PC-3 (cell line): ENCODE measurements at places on chromosomes 1 and 21. TPM values are rescaled to one million over a fixed set of nuclear protein-coding genes. Genes with fewer than 3 reads are reported as not detected.

The PLA2G2C gene
- total RNA-seq, result 0.12 TPM in 1 of 2 replicates, not detected in the other

The SYNC gene
- 6.6 and 10.0 TPM in 2 replicates for total RNA-seq

The LRRC3 gene
- total RNA-seq, result 3.1 and 4.1 TPM in 2 replicates

The PYHIN1 gene
- not detected in 2 replicates for total RNA-seq

The GSTM5 gene
- total RNA-seq, result not detected in 2 replicates

The S100A12 gene
- total RNA-seq, result not detected in 2 replicates

- peak overlapping the region; percentile 69 for H3K4me3 ChIP-seq
- H3K27me3 ChIP-seq, result no peaks in the 10 kb centered on the region
- H3K4me1 ChIP-seq, result peaks cover 14% of the 10 kb centered on the region
- DNase-seq, result no peak
- H3K27ac ChIP-seq, result 0 out of 2 replicates have a peak overlapping the region, but pooled peaks have one; percentile 8
- peaks cover 8% of the 10 kb centered on the region; the same call in 1 of the 2 replicates for H3K36me3 ChIP-seq
Observed at GRCh38 chr1:154955039-154955717, 721 bp downstream of the PBXIP1 start.

GRCh38 chr1:198700396-198700795 lies 61.6 kb downstream of the PTPRC start:
- H3K36me3 ChIP-seq, result no peaks in the 10 kb centered on the region
- no peak overlapping the region for H3K4me3 ChIP-seq
- peaks cover 9% of the 10 kb centered on the region; the same call in 1 of the 2 replicates for H3K4me1 ChIP-seq
- no peak overlapping the region for H3K27ac ChIP-seq
- H3K27me3 ChIP-seq, result no peaks in the 10 kb centered on the region

- H3K27me3 ChIP-seq, result no peaks in the 10 kb centered on the region
- H3K4me3 ChIP-seq, result peak overlapping the region; percentile 19; the same call in 1 of the 2 replicates
- no peaks in the 10 kb centered on the region; the same call in 1 of the 2 replicates for H3K36me3 ChIP-seq
- peak; percentile 78 for DNase-seq
Observed at GRCh38 chr1:68198752-68199151, 33.6 kb downstream of the WLS start.

DNA sequence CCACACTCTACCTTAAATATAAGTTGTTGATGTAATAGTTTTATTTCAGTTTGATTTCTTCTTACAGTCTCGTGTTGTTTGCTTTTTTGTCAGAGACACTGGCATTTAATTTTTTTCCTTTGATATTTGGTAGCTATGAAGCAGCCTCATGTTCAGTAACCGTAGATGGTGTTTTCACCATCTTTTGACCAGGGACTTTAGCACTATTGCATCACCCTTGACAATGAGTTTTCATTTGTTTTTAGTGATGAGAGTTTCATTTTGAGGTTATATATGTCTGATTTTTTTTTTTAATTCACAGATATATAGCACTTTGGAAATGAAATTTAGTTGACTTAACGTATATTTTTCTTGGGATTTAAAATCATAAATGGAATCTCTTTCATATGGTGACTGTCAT lies 36.2 kb downstream of the CEP350 start:
- H3K27me3 ChIP-seq, result no peaks in the 10 kb centered on the region
- H3K4me3 ChIP-seq, result no peak overlapping the region
- no peaks in the 10 kb centered on the region for H3K36me3 ChIP-seq
- H3K27ac ChIP-seq, result no peak overlapping the region
- no peaks in the 10 kb centered on the region for H3K4me1 ChIP-seq

- no peak overlapping the region for H3K4me3 ChIP-seq
- DNase-seq, result peak; percentile 71
- no peaks in the 10 kb centered on the region for H3K27me3 ChIP-seq
- peaks cover 53% of the 10 kb centered on the region for H3K4me1 ChIP-seq
- no peaks in the 10 kb centered on the region for H3K36me3 ChIP-seq
Observed at GRCh38 chr1:115324649-115325420, 13.2 kb downstream of the NGF start.

DNA sequence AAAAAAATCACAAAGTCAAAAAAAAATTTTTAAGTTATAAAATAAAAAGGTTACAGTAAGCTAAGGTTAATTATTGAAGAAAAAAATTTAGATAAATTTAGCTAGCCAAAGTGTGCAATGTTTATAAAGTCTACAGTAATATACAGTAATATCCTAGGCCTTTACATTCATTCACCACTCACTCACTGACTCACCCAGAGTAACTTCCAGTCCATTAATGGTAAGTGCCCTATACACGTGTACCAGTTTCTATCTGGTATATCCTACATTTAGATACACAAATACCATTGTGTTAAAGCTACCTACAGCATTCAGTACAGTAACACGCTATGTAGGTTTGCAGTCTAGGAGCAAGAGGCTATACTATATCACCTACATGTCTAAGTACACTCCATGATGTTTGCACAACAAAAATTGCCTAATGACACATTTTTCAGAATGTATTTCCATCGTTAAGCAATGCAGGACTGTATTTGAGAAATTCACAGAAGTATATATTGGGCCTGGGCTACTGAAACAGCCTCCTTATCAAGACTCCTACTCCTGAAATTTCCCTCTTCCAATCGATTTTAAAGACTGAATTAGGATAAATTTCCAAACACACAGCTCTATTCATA lies 155.1 kb downstream of the COP1 start:
- no peak overlapping the region for H3K27ac ChIP-seq
- H3K27me3 ChIP-seq, result no peaks in the 10 kb centered on the region
- H3K4me3 ChIP-seq, result no peak overlapping the region
- no peaks in the 10 kb centered on the region for H3K4me1 ChIP-seq
- peak; percentile 34 for DNase-seq

DNA sequence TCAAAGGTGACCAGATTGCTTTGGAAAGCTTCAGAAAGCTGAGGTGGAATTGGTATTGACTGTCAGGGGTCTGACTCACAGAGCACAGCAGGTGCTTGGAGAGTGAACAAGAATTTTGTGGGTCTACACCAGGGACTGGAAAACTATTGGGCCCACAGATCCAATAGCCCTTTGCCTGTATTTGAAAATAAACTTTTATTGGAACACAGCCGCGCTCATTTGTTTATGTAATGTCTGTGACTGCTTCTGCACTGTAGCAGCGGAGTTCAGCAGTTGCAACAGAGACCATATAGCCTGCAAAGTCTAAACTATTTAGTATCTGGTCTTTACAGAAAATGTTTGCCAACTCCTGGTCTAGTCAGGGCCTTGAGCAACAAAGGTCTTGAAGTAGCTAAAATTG lies 315.6 kb downstream of the NFIA start:
- H3K27ac ChIP-seq, result no peak overlapping the region
- H3K4me1 ChIP-seq, result no peaks in the 10 kb centered on the region
